ENCODE measurements at places on chromosomes 1 and 21. TPM values are rescaled to one million over a fixed set of nuclear protein-coding genes. Genes with fewer than 3 reads are reported as not detected.

Gene AUNIP
- 12.0 TPM for total RNA-seq

Gene OR2L5
- total RNA-seq: not detected

Gene ADAM30
- not detected for total RNA-seq

Gene TNFRSF18
- 250 TPM for total RNA-seq

Gene OR2T2
- total RNA-seq: not detected

Gene ZFYVE9
- 4.3 TPM for total RNA-seq

Gene ARID4B
- 50.8 TPM for total RNA-seq

Gene ANGPTL1
- total RNA-seq: not detected

DNA sequence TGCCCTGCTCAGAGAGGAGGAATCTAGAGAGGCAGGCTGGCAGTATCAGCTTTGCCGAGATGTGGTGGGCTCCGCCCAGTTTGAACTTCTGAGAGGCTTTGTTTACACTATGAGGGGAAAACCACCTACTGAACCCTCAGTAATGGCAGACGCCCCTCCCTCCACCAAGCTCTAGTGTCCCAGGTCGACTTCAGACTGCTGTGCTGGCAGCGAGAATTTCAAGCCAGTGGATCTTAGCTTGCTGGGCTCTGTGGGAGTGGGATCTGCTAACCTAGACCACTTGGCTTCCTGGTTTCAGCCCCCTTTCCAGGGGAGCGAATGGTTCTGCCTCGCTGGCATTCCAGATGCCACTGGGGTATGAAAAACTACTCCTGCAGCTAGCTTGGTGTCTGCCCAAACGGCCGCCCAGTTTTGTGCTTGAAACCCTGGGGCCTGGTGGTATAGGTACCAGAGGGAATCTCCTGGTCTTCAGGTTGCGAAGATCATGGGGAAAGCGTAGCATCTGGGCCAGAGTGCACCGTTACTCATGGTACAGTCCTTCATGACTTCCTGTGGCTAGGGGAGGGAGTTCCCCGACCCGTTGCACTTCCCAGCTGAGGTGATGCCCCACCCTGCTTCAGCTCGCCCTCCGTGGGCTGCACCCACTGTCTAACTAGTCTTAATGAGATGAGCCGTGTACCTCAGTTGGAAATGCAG, 43.6 kb downstream of the C21orf91 start:
- peak; percentile 83 for DNase-seq
- peaks cover 46% of the 10 kb centered on the region for H3K4me1 ChIP-seq
- peak overlapping the region; percentile 79 for H3K27ac ChIP-seq
- peaks cover 35% of the 10 kb centered on the region for H3K36me3 ChIP-seq
- no peaks in the 10 kb centered on the region for H3K27me3 ChIP-seq
- H3K4me3 ChIP-seq: peak overlapping the region; percentile 68

DNA sequence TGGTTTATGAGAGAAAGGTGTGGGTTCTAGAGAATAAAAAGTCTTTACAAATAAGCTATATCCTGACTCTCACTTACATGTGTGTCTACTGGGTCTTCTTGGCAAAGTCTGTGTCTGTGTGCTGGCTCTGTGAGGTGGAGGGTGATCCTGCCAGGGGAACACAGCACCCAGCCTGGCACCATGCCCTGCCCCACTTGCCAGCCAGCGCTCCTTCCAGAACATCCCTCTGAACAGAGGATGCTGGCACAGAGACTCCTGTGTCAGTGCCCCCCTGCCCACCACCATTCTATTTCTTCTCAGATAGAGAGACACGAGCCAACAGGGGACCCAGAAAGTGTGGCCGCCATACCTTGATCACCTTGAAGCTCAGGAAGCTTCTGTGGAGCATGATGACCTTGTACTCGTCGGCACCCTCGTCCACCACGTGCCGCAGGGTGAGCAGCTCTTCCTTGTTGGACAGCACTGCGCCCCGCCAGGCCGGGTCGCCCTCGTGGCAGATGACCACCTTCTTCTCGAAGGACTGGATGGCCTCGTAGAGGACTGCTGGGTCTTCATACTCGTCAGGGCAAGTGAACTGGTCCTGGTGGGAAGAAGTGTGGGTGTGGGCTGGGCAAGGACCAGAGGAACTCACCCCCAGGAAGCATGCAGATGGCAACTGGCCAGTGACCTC, 49.7 kb downstream of the NTPCR start:
- H3K27ac ChIP-seq: no peak overlapping the region
- H3K27me3 ChIP-seq: no peaks in the 10 kb centered on the region
- DNase-seq: no peak
- H3K4me3 ChIP-seq: no peak overlapping the region

DNA sequence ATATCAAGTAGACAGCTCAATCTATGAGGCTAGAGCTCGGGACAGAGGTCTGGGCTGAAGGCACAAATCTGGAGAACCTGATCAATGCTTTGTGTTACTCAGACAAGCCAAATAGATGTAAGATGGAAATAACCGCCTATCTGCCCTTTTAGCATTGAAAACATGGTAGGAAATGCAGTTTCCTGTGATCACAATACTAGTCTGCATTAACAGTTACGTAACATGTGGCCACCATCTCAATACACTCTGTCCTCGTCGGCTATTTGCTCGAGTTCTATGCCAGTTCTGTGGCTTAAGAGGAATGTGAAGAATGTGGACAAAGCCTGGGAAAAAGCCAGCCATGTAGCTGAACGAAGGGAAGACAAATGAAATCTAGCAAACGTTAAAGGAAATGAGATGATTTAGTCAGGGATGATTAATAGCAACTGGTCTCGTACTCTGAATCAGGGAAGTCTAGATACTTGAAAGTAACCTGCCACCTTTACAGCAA, 73.3 kb downstream of the HSF2BP start:
- no peaks in the 10 kb centered on the region for H3K36me3 ChIP-seq
- no peak overlapping the region for H3K4me3 ChIP-seq
- no peak for DNase-seq
- H3K27ac ChIP-seq: no peak overlapping the region

GRCh38 chr1:1627829-1628753, 3.9 kb upstream of the MMP23B start:
- peaks cover 4% of the 10 kb centered on the region for H3K4me1 ChIP-seq
- no peak overlapping the region for H3K27ac ChIP-seq
- H3K27me3 ChIP-seq: peaks cover 4% of the 10 kb centered on the region
- peak overlapping the region; percentile 37 for H3K4me3 ChIP-seq
- peaks cover 2% of the 10 kb centered on the region for H3K36me3 ChIP-seq
- no peak for DNase-seq

- H3K4me3 ChIP-seq: no peak overlapping the region
- no peaks in the 10 kb centered on the region for H3K36me3 ChIP-seq
- no peaks in the 10 kb centered on the region for H3K4me1 ChIP-seq
- H3K27me3 ChIP-seq: no peaks in the 10 kb centered on the region
- no peak overlapping the region for H3K27ac ChIP-seq
- no peak for DNase-seq
Observed at GRCh38 chr1:217871955-217872354, 240.8 kb downstream of the SPATA17 start.

DNA sequence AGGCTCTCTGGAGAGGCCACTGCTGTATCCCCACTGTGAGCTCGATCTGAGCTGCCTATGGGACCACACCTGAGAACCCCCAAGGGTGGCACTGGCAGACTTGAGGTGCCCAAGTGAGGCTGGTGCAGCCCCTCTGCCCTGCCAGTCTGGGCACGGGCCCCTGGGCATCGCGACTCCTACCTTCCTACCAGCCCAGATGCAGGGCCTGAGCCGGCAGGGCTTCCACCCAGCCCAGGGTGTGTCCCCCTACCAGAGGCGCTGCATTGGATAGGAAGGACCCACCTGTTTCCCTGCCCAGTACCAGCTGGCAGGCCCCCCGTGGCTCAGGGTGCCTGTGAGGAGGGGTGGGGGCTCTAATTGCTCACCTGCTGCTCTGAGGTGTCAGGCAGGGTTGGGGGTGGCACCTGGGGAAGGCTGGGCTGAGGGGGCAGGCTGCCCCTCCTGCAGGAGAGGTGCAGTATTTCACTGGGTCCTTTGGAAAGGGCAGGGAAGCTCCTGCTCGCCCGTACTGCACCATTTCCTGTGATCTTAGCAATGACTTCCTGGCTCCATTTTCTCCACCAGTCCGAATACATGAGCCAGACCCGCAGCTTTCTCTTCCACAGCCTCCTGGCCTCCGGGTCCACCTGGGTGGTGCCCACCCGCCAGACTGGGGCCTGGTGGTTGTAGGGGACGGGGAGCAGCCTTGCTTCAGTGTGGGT, 11.8 kb downstream of the TP73 start:
- H3K27ac ChIP-seq: no peak overlapping the region
- H3K27me3 ChIP-seq: peaks cover 7% of the 10 kb centered on the region
- H3K4me3 ChIP-seq: no peak overlapping the region

DNA sequence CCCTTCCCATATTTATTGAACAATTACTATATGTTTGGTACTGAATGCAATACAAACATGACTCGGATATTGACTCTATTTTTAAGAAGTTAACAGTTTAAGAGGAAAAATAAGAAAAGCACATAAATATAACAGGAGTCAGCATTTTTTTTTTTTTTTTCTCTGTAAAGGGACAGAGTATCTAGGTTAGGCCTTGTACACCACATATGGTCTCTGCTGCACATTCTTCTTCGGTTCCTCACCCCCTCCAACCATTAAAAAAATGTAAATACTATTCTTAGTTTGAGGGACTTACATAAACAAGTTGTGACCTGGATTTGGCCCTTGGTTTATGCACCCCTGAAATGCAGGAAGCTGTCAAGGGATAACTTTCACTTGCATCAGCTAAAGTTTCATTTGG, 40.4 kb downstream of the PHC2 start:
- H3K36me3 ChIP-seq: no peaks in the 10 kb centered on the region
- no peak overlapping the region for H3K4me3 ChIP-seq
- H3K27me3 ChIP-seq: peaks cover 22% of the 10 kb centered on the region
- no peaks in the 10 kb centered on the region for H3K4me1 ChIP-seq

GRCh38 chr21:33265664-33266049, 510 bp upstream of the IL10RB start:
- H3K4me3 ChIP-seq: peak overlapping the region; percentile 99
- no peaks in the 10 kb centered on the region for H3K27me3 ChIP-seq
- H3K27ac ChIP-seq: peak overlapping the region; percentile 81
- DNase-seq: no peak
- peaks cover 37% of the 10 kb centered on the region for H3K4me1 ChIP-seq

DNA sequence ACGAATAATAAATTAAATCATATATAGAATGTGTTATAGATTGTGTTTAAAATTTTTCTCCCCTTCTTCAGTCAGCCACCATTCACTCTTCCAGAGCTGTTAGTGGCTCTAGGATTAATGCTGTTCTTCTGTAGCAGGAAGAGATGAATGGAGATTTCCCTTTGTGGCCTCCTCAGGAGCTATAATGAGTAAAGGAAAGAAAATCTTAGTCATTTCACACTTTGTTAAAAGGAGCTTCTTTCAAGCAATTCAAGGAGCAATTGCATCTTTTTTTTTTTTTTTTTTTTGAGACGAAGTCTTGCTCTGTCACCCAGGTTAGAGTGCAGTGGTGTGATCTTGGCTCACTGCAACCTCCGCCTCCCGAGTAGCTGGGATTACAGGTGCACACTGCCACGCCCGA, 23.7 kb upstream of the TMCO2 start:
- H3K27me3 ChIP-seq: no peaks in the 10 kb centered on the region
- H3K4me3 ChIP-seq: no peak overlapping the region
- DNase-seq: no peak
- peaks cover 24% of the 10 kb centered on the region for H3K4me1 ChIP-seq
- H3K36me3 ChIP-seq: peaks cover 29% of the 10 kb centered on the region

GRCh38 chr1:32733582-32734321, 31.2 kb upstream of the SYNC start:
- H3K27me3 ChIP-seq: peaks cover 12% of the 10 kb centered on the region
- no peak for DNase-seq
- peaks cover 9% of the 10 kb centered on the region for H3K4me1 ChIP-seq
- H3K4me3 ChIP-seq: no peak overlapping the region
- no peak overlapping the region for H3K27ac ChIP-seq

- no peaks in the 10 kb centered on the region for H3K36me3 ChIP-seq
- no peak for DNase-seq
- no peaks in the 10 kb centered on the region for H3K27me3 ChIP-seq
- H3K4me1 ChIP-seq: peaks cover 2% of the 10 kb centered on the region
Observed at GRCh38 chr1:3470650-3471355, 16.3 kb downstream of the ARHGEF16 start.

DNA sequence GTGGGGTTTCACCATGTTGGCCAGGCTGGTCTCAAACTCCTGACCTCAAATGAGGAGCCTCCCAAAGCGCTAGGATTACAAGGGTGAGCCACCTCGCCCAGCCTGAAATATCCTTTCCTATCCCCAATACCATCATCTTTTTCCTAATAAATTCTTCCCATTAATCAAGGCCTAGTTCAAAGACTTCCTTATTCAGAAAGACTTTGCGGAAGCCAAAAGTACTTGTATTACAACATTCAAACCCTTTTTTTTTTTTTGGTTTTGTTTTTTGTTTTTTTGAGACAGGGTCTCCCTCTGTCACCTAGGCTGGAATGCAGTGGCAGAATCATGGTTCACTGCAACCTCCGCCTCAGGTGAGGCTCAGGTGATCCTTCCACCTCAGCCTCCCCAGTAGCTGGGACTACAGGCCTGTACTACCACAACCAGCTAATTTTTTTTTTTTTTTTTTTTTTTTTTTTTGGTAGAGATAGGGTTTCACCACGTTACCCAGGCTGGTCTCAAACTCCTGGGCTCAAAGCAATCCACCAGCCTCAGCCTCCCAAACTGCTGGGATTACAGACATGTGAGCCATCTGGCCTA, 7.6 kb downstream of the SLC19A2 start:
- no peak overlapping the region for H3K27ac ChIP-seq
- peaks cover 18% of the 10 kb centered on the region for H3K4me1 ChIP-seq
- peaks cover 23% of the 10 kb centered on the region for H3K36me3 ChIP-seq

GRCh38 chr1:229341774-229342655, 832 bp downstream of the CCSAP start:
- H3K4me3 ChIP-seq: peak overlapping the region; percentile 91
- peaks cover 48% of the 10 kb centered on the region for H3K4me1 ChIP-seq
- peak overlapping the region; percentile 94 for H3K27ac ChIP-seq
- H3K36me3 ChIP-seq: peaks cover 15% of the 10 kb centered on the region

DNA sequence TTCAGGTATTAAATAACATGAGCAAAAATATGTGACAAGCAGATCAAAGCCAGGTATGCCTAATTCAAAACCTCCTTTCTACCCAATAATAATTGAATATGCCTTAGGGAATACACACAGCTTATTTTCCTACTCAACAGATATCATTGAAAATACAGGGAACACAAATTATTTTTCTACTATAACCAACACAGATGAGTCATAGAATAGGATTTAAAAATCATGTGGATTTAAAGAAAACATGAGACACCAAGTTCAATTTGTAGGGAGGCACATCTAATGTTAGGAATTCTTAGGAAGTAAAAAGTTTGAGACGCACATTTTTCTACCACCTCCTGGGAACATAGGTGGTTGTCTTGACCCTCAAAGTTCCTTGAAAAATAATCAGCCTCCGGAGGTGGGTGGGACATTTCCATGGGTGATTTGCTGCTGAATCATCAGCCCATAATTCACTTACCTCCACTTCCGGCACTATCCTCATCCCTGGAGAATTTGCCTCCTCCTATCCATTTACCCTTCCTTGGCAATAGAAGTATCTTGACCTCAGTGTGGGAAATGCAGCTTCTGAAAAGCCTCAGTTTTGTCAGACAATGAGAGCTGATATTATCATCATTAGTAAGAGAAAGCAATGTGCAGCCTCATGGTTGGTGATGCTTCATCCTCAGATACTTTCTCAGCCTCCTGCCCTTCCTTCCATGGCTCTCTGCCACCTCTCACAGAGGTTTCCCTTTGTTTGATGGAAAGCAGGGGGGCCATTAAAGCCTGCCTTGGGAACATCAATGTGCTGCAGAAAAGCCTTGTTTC, 33.5 kb upstream of the RGS4 start:
- no peaks in the 10 kb centered on the region for H3K27me3 ChIP-seq
- no peaks in the 10 kb centered on the region for H3K36me3 ChIP-seq
- no peak overlapping the region for H3K27ac ChIP-seq
